Brain (organoid and tissue), 16 donors: ENCODE measurements at places on chromosomes 2 and 18. TPM values are rescaled to one million over a fixed set of nuclear protein-coding genes. Genes with fewer than 3 reads are reported as not detected.

DNA sequence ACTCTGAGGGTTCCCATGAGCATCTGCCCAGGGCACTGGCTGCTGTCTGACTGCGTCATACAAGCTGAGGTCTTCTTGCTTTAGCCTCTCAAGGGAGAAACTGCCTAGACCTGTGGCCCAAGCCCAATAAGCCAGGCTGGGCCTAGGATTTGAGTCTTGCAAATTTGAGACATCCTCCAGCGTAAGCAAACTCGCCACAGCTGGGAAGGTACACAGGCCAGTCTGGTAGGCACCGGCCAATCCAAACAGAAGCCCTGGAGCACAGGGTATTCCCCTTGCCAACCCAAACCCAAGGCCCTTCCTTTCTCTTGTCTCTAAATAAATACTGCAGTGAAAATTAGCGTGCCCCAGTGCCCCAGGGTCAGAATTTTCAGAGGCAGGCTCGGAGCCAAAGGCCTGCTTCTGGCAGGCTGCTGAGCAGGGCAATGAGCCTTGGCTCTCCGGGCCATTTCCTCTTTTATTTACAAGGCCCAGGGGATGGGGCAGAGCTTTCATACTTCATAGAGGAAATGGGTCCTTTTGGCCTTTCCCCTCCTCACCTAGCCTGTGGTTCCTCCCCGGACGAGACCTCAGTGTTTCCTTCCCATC is 33.3 kb downstream of the POLR1A start:
- DNase-seq: peak; percentile 22

Gene RUFY4
- polyA plus RNA-seq: not detected

DNA sequence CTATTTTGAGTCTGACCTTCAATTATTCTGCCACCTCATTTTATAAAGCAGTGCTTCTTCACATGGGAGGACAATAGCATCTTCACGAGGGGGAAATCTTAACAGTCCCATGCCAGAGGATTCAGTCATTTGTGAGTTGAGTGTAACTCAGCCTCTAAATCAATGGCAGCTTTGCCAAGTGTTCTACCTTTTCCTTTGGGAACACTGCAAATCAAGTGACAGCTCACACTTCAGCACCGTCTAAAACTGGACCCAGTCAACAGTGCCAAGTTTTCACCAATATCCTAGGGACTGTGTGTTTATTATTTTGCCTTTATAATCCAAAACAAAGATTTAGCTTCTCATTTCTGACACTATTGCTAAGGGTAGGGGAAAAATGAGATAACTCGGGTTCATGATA is 133.6 kb downstream of the FIGN start:
- DNase-seq: no peak

Gene IL1B
- 0.53 TPM for polyA plus RNA-seq

- no peak for DNase-seq
Observed at GRCh38 chr18:5977022-5977421, 81.7 kb upstream of the TMEM200C start.

GRCh38 chr18:53531187-53531586 is 693.3 kb downstream of the MBD2 start:
- no peak for DNase-seq

- no peak for DNase-seq
Observed at GRCh38 chr2:167253025-167253424, 364.7 kb downstream of the XIRP2 start.

GRCh38 chr2:142139384-142139783 is 8.6 kb upstream of the LRP1B start:
- DNase-seq: no peak

Gene RPE
- polyA plus RNA-seq: 15.1 TPM
